ENCODE measurements at places on chromosomes 2 and 18.

DNA sequence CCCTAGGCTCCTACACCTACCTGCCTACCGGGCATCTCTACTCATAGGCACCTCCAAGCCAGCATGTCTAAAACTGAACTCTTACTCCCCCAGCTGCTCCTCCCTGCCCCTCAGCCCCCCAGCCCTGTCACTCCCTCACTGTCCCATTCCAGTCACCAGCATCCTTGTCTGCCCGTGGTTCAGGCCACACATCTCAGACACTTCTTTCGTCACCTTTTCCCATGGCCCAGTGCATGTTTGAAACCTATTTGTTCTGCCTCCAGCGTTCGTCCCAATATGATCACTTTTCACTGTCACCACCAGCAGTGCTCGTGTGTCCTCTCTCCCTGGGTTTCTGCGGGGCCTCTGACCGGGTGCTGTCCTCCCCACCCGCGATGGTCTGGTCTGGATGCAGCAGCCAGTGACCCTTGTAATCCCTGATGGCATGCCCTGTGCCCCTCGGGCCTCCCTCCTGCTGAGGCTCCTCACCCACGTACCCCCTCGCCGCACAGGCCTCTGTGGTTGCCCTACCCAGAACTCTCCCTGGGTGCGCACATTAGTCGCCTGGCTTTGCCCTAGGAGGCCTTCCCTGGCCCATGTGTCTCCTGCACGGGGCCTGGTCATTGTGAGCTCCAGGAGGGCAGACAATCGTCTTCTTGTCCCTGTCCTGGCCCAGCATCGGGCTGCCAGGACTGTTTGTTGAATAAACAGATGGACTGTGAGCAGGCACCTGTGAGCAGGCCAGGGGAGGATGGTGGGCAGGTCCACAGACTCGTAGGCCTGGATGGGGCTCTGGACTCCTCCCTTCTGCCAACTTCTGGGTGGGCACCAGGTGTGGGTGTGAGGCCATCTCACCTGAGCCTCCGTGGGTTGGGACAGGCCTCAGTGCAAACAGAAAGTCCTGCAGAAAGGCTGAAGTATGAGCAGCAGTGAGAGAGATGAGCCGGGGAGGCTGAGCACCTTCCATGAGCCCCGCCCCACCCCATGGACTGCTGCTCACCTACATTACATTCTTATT lies 15.5 kb downstream of the LDLRAD4 start:
- no peak for DNase-seq

DNA sequence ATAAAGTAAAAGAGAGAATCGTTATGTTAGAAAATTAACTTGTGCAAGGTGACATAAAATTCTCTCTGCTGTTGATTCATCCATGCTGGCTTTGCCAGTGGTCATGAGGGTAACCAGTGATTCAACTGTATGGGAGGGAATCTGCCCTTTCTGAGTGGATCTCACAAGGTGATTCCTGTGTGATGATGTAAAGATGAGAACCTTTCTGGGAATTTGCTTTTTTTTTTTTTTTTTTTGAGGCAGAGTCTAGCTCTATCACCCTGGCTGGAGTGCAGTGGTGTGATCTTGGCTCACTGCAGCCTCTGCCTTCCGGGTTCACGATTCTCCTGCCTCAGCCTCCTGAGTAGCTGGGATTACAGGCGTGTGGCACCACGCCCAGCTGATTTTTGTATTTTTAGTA lies 23.3 kb downstream of the RAB31 start:
- DNase-seq, result no peak

- no peak for DNase-seq
Measured at GRCh38 chr18:75824661-75825060, 397.2 kb upstream of the SMIM21 start.

GRCh38 chr2:192123847-192124246 lies 70.9 kb downstream of the TMEFF2 start:
- no peak for DNase-seq

DNA sequence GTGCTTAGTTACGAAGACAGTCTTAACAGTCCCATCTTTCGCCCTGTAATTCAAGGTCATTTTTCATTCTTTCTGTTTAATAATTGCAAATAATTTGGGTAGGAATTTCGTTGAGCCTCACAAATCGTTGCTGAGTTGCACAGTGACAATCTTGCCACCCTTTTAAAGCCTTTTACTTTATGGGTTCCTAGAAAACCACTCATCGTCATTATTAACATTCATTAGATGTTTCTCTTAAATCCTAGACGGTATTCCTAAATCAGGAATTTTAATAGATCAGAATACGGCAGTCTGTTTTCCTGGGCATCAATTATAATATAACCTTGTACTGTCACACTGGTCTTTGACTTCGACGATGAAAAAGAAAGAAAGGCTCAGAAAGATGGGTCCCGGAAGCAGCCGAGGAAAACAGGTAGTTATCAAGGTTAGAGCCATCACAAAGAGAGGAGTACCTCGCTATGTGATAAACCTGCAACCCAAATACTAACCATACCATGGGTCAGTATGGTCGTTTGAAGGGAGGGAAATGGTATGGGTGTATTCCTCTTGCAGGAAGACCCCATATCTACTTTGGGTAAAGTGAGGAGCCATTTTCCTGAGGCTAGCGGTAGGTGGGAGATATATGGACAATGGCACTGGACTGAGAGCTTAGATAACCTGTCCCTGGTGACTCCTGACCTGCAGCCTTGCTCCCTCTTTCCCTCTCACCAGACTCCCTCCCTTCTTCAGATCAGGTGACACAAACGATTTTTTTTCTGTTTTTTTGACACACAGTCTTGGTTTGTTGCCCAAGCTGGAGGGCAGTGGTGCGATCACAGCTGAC lies 981 bp upstream of the SF3B1 start:
- no peak for DNase-seq

DNA sequence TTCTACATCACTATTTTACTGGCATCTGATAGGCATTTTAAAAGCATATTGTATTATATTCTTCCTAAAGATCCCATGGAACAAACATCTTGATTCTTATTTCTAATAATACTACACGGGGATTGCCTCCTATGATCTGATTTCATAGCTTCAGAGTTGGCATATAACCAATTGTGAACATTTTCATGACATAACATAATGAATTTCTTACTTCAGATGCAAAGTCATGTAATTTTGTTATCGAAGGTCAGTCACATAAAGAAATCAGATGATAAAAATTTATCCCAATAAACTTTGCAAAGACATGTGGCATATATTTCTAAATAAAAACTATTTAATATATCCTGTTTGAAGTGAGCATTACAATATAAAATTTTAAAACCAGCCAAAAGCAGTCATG lies 93.3 kb downstream of the COL5A2 start:
- DNase-seq, result no peak

- DNase-seq, result no peak
Measured at GRCh38 chr2:86253424-86253823, 54.2 kb downstream of the MRPL35 start.

DNA sequence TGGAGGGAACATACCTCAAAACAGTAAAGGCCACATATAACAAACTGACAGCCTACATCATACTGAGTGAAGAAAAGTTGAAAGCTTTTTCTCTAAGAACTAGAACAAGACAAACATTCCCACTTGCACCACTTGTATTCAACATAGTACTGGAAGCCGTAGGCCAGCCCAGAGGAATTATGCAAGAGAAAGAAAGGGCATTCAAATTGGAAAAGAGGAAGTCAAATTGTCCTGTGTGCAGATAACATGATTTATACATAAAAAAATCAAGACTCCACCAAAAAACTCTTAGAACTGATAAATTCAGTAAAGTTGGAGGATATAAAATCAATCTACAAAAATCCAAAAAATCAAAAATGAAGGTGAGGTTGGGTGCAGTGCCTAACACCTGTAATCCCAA lies 8.0 kb upstream of the KDM3A start:
- no peak for DNase-seq

DNA sequence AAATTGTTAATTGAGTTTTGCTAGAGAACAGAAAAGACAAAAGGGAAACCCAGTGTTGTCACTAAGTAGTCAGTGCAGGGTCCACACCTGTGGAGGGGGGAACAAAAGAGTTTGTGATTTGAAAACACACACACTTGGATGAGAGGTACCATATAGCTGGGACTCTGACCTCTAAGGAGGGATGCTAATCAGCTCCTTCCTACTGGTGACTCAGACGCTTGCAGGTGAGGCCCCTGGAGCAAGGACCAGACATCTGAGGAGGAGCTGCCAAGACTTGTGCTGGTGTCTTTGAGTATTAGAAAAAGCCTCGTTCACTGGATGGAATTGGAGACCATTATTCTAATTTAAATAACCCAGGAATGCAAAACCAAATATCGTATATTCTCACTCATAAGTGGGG lies 146.4 kb upstream of the MAP2 start:
- DNase-seq, result no peak

- no peak for DNase-seq
Measured at GRCh38 chr2:66082581-66082980, 352.3 kb upstream of the MEIS1 start.
